ENCODE measurements at places on chromosomes 2 and 18.

DNA sequence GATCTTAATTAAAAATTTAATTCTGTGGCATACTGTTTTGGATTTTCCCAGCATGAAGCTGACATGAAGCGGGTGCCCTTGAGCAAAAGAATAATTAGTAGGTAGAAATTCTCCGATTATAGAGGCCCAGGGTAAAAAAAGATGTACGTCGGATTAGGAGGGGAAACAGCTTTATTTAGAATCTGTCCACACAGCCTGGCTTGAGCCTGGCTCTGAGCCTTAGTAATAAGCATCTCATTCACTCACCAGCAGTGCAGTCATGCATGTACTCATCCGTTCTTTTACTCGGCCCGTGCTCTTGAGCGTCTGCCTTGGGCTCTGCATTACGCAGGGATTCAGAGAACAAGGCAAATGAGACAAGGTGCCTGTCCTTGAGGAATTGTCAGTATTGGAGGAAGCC is 219.3 kb downstream of the AGAP1 start:
- no peak overlapping the region for H3K27ac ChIP-seq
- DNase-seq, result no peak
- peaks cover 7% of the 10 kb centered on the region for H3K4me1 ChIP-seq

GRCh38 chr2:58089081-58089480 is 42.5 kb downstream of the VRK2 start:
- no peak overlapping the region for H3K27ac ChIP-seq
- peaks cover 20% of the 10 kb centered on the region for H3K36me3 ChIP-seq
- DNase-seq, result no peak
- peaks cover 4% of the 10 kb centered on the region for H3K4me1 ChIP-seq

- H3K4me1 ChIP-seq, result no peaks in the 10 kb centered on the region
- H3K27ac ChIP-seq, result no peak overlapping the region
- H3K27me3 ChIP-seq, result no peaks in the 10 kb centered on the region
- H3K4me3 ChIP-seq, result no peak overlapping the region
- no peak for DNase-seq
Observed at GRCh38 chr2:10287761-10288160, 14.9 kb upstream of the HPCAL1 start.

DNA sequence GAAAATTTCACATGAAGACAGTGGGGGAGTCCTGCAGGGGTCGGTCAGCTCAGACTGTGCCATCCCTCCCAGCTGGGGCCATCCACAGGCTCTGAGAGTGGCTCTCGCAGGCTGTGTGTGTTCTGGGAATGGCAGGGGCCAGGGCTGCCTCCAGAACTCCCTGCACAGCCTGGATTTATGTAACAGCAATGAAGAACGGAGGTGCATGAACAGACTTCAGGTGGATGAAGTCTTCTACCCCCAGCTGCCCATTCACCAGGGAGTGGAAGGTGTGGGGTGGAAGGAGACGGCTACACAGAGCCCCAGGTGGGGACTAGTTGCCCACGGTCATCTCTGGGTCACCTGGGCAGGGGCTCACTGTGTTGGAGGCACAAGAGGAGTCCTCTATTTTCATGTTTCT is 56.1 kb upstream of the HDAC4 start:
- H3K27ac ChIP-seq, result no peak overlapping the region
- no peaks in the 10 kb centered on the region for H3K4me1 ChIP-seq
- no peak overlapping the region for H3K4me3 ChIP-seq
- no peak for DNase-seq
- H3K27me3 ChIP-seq, result peaks cover 60% of the 10 kb centered on the region

DNA sequence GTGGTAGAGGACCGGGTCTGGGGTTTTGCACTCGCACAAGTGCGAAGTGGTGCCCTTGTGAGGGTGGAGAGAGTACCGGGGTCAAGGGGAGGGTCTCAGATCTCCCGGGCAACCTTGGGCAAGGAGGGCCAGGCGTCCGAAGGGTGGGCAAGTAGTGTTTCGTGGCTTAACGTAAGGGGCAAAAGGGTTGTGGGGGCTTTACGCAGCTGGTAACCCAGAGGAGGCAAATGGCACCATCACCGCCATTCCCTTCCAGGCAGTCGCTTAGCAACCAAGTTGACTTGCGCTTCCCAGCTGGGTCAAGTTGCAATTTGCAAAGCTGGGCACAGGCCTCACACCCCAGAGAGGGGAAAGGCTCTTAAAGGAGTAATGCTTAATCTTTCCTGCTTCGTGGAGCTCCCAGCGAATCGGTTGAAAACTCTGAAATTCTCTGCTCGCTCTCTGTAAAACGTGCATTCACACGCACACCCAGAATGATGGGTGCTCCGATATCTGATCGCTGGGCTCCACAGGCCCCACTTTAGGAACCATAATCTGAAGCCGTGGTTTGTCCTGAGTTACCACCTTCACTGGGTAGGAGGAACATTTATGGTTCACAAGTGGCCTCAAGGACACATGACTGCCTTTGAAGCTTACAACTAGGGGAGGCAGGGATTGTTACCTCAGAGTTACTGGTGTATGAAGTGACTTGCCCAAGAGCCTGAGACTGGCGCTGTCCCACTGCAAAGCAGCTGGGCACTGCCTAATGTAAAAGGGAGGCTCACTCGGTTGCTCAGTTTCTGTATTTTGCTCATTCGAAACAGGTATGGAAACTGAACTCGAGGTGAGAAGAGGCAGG is 127.9 kb downstream of the UXS1 start:
- H3K27ac ChIP-seq, result no peak overlapping the region
- peak overlapping the region; percentile 68 for H3K4me3 ChIP-seq
- DNase-seq, result no peak
- H3K27me3 ChIP-seq, result peaks cover 21% of the 10 kb centered on the region
- peaks cover 9% of the 10 kb centered on the region for H3K4me1 ChIP-seq

- no peak for DNase-seq
- no peaks in the 10 kb centered on the region for H3K4me1 ChIP-seq
- H3K27me3 ChIP-seq, result peaks cover 53% of the 10 kb centered on the region
Observed at GRCh38 chr2:88209521-88210131, 39.5 kb downstream of the THNSL2 start.

GRCh38 chr2:47293976-47294375 is 109.0 kb upstream of the MSH2 start:
- no peaks in the 10 kb centered on the region for H3K36me3 ChIP-seq
- no peak for DNase-seq
- no peak overlapping the region for H3K27ac ChIP-seq
- no peaks in the 10 kb centered on the region for H3K27me3 ChIP-seq
- no peak overlapping the region for H3K4me3 ChIP-seq

DNA sequence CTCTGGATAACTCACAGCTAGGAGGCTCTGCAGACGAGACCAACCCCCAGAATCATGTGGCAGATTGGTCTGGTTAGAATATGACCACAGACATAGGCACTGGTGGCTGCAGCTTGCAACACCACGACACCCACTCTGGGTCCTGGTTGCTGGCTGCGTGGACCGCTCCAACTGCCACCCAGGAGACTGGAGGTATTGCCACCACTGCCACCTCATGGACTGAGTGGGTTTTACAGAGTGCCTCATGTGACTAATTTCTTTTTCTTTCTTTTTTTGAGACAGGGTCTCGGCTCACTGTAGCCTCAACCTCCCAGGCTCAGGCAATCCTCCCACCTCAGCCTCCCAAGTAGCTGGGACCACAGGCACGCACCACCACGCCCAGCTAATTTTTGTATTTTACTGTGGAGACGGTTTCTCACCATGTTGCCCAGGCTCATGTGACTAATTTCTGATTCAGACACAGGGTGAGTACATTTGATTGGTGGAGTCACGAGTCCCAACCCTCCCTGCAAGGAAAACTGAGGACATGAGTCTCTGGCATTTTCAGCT is 29.9 kb upstream of the NT5DC4 start:
- no peak overlapping the region for H3K27ac ChIP-seq
- no peaks in the 10 kb centered on the region for H3K36me3 ChIP-seq

DNA sequence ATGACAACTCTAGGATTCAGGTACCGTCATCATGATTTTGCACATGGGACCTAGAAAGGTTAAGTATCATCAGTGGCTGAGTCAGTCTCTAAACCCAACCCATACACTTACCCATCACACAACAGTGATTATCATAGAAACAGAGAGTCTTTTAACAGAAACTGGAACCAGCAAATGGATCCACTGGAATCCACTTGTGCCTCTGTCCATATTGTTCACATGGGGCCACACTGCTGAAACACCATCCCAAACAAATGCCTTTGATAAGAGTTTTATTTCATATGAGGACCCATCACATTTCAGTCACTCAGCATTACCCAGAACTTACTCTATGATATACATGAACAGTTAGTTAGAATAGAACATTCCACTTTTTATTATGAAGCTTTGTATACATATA is 430.0 kb downstream of the STK39 start:
- peaks cover 19% of the 10 kb centered on the region for H3K27me3 ChIP-seq
- H3K4me3 ChIP-seq, result no peak overlapping the region
- no peaks in the 10 kb centered on the region for H3K4me1 ChIP-seq
- no peak overlapping the region for H3K27ac ChIP-seq

GRCh38 chr2:38960609-38961320 is 71.1 kb downstream of the ARHGEF33 start:
- peak overlapping the region; percentile 59 for H3K4me3 ChIP-seq
- no peak overlapping the region for H3K27ac ChIP-seq
- H3K27me3 ChIP-seq, result peaks cover 45% of the 10 kb centered on the region

DNA sequence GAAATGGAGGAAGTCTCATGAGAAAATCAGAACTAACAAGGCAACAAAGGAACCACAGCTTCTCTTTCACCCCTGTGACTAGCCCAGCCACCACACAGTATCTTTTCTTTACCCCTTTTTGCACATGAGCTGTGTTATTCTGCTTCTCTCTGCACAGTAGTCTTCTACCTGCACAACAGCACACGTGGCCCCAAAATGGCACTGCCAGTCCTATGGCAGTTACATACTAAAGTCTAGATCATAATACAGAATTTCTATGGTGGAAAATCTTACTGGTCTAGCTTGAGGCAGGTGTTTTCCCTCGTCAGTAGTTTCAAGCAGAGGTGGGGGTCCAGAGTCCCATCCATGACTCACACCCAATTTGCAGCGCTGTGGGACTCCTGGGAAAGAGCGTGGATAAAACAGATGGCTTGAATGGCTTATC is 177.7 kb downstream of the DIS3L2 start:
- no peak for DNase-seq
- H3K4me1 ChIP-seq, result peaks cover 3% of the 10 kb centered on the region
- no peak overlapping the region for H3K27ac ChIP-seq
- H3K36me3 ChIP-seq, result peaks cover 3% of the 10 kb centered on the region

- no peaks in the 10 kb centered on the region for H3K27me3 ChIP-seq
- H3K4me1 ChIP-seq, result peaks cover 34% of the 10 kb centered on the region
- peaks cover 30% of the 10 kb centered on the region for H3K36me3 ChIP-seq
- no peak overlapping the region for H3K4me3 ChIP-seq
- H3K27ac ChIP-seq, result peak overlapping the region; percentile 90
- DNase-seq, result no peak
Observed at GRCh38 chr2:233056961-233057605, 3.1 kb upstream of the INPP5D start.

- no peak for DNase-seq
- H3K27me3 ChIP-seq, result peaks cover 9% of the 10 kb centered on the region
- peaks cover 6% of the 10 kb centered on the region for H3K36me3 ChIP-seq
- H3K27ac ChIP-seq, result no peak overlapping the region
Observed at GRCh38 chr2:127094509-127095366, 12.2 kb downstream of the BIN1 start.

- no peaks in the 10 kb centered on the region for H3K4me1 ChIP-seq
- H3K4me3 ChIP-seq, result no peak overlapping the region
- no peak overlapping the region for H3K27ac ChIP-seq
- H3K36me3 ChIP-seq, result no peaks in the 10 kb centered on the region
- H3K27me3 ChIP-seq, result peaks cover 16% of the 10 kb centered on the region
Observed at GRCh38 chr2:170782673-170783072, 12.5 kb downstream of the ERICH2 start.

DNA sequence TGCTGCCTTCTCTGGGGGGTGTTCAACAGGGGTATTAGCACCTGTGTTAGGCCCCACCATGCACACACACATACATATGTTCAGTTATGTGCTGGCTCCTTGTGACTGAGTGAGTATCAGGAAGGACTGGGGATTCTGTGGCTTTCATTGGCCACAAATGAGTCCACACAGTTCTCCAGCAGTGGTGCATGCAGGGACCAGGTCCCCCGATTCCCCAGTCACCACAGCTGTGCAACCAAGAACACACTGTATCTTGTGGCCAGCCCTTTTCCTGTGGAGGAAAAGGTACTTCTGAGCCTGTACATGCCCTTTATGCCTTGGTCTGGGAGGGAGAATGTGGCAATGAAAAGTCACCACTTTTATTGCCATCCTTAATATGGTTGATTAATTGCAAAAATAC is 74.9 kb upstream of the KLF7 start:
- no peaks in the 10 kb centered on the region for H3K36me3 ChIP-seq
- DNase-seq, result no peak
- H3K4me3 ChIP-seq, result no peak overlapping the region
- H3K27me3 ChIP-seq, result no peaks in the 10 kb centered on the region
- H3K27ac ChIP-seq, result no peak overlapping the region
- H3K4me1 ChIP-seq, result peaks cover 3% of the 10 kb centered on the region

GRCh38 chr18:52069201-52069600 is 270.8 kb upstream of the DCC start:
- H3K4me3 ChIP-seq, result no peak overlapping the region
- H3K4me1 ChIP-seq, result no peaks in the 10 kb centered on the region
- H3K27ac ChIP-seq, result no peak overlapping the region
- H3K27me3 ChIP-seq, result no peaks in the 10 kb centered on the region
- H3K36me3 ChIP-seq, result no peaks in the 10 kb centered on the region

DNA sequence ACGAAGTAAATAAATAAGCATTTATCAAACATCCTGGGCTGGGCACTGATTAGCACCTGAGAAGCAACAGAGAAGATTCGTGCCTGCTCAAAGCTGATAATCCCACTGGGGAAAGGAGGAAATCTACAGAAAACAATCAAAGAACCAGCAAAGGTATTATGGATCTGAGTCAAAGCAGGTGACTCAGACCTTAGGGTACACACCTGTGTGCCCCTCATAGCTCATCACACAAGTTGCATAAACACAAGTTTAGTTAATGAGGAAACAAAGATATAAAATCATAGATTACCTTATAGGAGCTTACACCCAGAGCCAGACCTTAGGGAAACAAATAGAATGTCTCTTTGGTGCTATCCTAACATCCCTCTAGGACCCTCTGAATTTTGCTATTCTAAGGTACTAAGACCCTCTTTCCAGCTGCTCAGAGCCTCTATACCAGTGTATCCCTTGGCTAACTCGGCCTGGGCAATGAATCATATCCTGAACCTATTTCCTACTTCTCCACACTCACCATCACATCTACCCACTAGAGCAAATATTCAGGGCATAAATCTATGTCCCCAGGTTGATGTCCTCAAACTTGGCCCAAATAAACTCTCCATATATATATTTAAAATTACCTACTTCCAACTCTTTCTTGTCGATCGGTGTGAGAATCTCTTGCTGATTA is 19.3 kb upstream of the CTIF start:
- no peak for DNase-seq
- H3K36me3 ChIP-seq, result no peaks in the 10 kb centered on the region
- peaks cover 2% of the 10 kb centered on the region for H3K4me1 ChIP-seq

Measured in effector memory CD8-positive, alpha-beta T cell (primary cell).